ENCODE measurements at places on chromosomes 12 and 14.

DNA sequence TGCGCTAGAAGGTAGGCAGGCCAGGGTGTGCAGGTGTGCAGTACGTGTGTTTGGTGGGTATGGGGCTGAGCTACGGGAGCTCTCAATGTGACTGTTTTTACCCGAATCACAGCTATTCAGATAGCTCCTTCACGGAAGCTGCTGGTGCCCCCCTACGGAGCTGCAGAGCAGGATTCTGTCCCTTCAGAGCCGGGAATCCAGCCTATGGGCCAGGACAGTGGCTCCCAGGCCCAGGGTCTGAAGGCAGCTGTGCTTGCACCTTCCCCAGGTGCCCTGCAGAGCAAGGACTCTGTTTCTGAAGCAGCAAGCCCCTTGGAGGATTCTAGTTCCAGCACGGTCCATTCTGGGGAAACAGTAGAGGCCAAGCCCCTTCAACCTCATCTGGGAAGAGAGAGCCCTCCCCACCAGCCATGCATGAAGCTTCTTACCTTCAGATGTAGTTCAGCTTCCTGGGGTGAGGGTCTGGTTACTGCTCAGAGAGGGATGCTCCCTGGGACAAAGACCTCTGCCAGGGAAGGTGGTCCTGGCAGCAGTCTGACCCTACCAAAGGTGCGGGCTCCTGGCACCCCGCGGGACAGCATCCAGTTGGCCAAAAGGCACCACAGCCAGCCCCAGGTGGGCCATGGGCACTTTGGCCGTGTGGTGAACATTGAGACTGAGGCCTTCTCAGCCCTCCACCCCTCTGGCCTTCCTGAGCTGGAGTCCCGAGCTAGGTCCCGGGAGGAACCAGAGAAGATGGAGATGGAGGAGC, 29.1 kb downstream of the PLEKHH1 start:
- no peak for DNase-seq

- no peak for DNase-seq
Measured at GRCh38 chr12:84596266-84596665, 316.3 kb downstream of the SLC6A15 start.

DNA sequence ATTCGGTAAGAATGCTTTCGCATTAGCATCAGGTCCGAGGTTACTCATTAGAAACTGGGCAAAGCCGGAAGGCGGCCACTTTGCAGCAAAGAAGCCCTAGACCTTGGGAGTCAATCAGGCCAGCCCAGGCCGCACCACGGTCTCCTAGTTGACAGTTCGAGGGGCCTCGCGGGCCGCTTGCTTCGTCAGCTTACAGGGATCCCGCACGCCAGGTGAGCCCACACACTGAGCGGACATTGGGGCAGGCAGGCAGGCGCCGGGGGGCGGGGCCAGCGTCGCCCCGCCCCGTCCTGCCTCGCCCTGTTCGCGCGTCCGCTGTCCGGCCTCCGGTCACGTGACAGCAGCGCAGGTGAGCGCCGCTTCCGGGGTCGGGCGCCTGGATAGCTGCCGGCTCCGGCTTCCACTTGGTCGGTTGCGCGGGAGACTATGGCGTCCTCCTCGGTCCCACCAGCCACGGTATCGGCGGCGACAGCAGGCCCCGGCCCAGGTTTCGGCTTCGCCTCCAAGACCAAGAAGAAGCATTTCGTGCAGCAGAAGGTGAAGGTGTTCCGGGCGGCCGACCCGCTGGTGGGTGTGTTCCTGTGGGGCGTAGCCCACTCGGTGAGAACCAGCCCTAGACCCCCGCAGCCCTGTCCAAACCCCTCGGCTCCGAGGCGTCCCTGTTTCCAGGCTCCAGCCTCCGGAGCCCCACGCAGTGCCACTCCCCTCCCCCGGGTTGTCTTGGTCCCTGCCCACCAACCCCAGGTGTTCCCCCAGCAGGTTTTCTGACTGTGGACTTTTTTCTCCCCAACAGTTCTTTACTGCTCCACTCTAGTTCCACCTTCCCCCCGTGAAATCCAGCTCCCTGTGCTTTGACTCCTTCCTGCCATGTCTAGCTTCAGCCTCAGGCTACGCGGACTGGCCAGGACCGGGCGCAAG, at the start of gene PIP4K2C:
TSS of gene PIP4K2C (plus strand) at position 329 of the 918 bp plus-strand sequence. CDS start at position 427, 98 bp downstream.
- peak; percentile 64 for DNase-seq

GRCh38 chr12:86600664-86601231, 344.6 kb upstream of the MGAT4C start:
- DNase-seq: no peak

GRCh38 chr12:48758186-48758585, 30.7 kb downstream of the ADCY6 start:
- no peak for DNase-seq

DNA sequence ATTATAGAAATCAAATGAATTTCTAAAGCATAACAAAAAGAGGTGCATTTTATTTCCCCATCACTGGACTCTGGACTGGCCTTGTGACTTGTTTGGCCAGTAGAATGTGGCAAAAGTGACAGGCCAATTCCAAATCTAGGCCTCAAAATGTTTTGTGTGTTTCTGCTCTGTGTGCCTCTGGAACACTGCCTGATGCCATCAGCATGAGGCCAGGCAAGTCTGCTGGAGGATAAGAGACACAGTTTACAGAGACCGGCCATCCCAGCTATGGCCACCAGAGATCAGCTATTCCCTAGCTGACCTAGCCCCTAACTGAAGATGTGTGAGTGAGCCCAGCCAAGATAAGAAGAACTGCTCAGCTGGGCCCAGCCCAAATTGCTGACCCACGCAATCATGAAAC, 32.9 kb downstream of the ASCL1 start:
- no peak for DNase-seq

- no peak for DNase-seq
Measured at GRCh38 chr14:59739794-59740193, 130.8 kb downstream of the RTN1 start.

DNA sequence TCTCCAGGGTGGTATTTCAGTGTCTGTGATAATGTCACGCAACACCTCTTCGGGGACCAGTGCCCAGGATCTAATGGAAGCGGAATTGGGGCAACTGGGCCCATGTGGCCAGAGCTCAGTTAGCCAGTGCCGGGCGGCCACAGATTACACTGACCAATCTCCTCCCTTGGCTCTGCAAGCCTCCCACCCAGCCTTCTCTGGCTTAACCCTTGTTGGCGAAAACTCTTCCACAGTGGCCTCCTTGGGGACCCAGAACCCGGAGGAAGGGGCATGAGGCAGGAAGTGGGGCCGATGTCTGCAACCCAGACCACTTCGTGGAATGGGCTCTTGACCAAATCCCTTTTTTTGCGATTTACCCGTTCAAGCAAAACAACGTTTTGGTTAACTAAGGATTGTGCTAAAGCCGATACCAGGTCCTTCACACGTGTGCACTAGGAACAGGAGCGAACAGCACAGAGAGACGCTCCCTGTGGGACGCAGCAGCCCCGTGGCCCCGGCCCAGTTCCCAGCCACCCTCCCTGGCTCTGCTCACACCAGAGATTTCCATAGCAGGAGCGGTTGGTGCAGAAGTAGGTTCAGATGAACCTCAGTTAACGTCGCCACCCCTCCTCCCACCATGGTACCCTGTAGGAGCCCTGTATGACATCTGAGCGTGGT, 38.2 kb downstream of the SLC8B1 start:
- no peak for DNase-seq

DNA sequence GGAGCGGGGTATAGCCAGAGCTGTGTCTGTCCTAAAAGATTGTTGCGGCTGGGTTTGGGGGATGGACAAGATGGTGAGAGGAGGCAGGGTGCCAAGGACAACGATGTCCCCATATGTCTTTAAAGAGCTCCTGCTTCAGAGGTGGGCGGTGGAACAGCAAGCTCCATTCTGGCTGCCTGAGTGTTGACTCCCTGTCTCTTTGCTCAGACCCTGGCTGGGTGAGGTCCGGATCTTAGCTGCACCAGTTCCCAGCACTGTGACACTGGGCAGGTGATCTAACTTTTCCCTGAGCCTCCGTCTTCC, 8.3 kb upstream of the WSCD2 start:
- no peak for DNase-seq

DNA sequence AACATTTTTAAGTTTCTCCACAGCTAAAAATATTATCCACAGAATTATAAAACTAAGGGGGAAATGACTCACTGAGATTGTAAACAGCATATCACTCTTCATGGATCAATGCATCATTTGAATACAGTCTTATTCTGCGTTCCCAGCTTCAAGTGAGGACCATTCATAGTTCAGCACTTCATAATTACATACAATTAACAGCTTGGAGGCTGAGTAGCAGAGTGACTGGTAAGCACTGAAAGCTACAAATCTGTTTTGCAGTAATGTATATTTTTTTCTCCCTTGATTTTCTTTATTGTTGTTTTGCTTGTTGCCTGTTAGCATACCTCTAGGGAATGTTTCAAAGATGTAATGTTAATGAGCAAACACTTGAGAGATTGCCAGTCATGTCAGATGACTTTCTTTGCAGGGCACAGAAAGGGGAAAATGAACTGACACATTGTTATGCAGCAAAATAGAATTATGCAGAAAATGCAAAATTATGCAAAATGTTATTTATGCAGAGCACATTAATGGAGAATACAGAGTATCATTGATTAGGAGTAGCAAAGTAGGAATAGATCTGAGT, 138.6 kb downstream of the RPS29 start:
- DNase-seq: no peak

GRCh38 chr14:99938376-99938775, 126.8 kb upstream of the EVL start:
- DNase-seq: no peak

GRCh38 chr12:47822863-47823262, 3.2 kb upstream of the HDAC7 start:
- no peak for DNase-seq

DNA sequence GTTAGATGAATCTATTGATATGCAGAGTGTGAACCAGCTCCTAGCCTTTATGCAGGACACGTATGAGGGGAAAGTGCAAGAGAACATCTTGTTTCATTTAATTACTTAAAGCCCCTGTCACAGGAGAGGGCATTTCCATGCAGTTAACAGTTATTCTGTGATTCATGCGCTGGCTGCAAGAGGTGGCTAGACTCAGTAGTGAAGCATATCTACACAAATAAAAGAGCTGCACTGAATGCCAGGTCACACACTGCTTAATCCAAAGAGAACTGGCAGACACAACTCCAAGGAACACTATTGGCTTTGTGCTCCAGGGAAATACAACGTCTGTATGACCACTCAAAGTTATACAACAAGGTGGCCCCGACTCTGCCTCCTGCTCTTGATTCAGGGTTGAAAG, 394.1 kb downstream of the C12orf75 start:
- no peak for DNase-seq

- DNase-seq: no peak
Measured at GRCh38 chr12:32140877-32141276, 34.2 kb downstream of the BICD1 start.

- DNase-seq: no peak
Measured at GRCh38 chr12:46609674-46610073, 216.1 kb downstream of the SLC38A4 start.

DNA sequence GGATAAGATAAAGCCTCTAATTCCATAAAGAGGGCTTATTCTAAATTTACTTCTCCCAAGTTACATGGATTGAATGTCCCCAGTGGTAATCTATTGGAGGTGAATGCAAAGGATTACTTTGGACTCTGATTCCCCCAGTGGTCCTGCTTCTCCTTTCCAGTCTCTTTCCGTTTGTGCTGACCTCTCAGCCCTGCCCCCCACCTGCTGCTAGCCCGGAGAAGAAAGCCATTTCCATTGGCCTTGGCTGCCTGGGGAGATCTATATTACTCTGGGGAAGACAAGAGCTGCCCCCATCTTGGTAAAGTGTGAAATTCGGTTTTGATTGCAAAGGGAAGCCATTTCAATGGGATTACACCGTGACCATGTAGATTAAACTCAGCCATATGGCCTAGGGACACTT, 13.3 kb downstream of the ASCL1 start:
- DNase-seq: no peak

DNA sequence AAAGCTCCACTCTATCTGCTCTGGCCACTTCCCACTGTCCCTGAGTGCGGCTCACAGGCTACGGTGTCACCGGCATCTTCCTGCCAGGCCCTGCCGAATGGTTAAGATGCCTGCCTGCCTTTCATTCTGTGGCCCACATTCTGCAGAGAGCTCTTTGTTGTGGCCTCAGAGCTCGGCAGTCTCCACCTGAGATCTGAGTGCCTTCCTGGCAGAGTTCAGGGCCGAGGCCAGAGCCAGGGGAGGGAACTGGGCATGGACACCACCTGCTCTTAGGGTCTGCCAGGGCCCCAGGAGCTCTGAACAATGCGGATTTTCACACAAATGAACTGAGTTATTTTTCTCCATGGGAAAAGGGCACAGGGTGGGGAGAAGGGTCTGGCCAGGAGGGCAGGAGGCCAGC, 127.2 kb downstream of the RBM19 start:
- no peak for DNase-seq

- no peak for DNase-seq
Measured at GRCh38 chr14:25052921-25053320, 3.0 kb upstream of the STXBP6 start.

GRCh38 chr12:39300799-39301198, 142.1 kb downstream of the KIF21A start:
- DNase-seq: no peak

GRCh38 chr14:93683226-93683625, 105.1 kb downstream of the PRIMA1 start:
- no peak for DNase-seq

GRCh38 chr12:94458877-94459727, 565 bp downstream of the CEP83 start:
- no peak for DNase-seq

DNA sequence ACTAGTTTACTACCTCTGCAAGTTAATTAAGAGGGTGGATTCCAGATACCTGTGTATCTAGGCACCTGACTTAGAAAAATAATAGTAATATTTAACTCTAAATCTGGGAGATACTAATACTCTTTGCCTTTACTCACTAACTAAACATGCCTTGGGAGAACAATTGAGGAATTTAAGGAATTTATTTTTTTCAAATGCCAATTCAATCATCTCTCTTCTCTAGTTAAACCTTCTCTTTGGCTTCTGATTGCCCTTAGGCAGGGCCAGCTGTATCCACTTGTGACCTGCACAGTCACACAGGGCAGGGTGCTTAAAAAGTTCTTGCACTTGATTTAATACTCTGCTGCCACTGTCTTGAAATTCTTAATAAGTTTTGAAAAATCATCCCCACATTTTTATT, 142.4 kb downstream of the PLCZ1 start:
- DNase-seq: no peak

- no peak for DNase-seq
Measured at GRCh38 chr14:30191639-30192279, 264.1 kb upstream of the PRKD1 start.

- no peak for DNase-seq
Measured at GRCh38 chr12:80567401-80567800, 123.4 kb downstream of the PTPRQ start.

DNA sequence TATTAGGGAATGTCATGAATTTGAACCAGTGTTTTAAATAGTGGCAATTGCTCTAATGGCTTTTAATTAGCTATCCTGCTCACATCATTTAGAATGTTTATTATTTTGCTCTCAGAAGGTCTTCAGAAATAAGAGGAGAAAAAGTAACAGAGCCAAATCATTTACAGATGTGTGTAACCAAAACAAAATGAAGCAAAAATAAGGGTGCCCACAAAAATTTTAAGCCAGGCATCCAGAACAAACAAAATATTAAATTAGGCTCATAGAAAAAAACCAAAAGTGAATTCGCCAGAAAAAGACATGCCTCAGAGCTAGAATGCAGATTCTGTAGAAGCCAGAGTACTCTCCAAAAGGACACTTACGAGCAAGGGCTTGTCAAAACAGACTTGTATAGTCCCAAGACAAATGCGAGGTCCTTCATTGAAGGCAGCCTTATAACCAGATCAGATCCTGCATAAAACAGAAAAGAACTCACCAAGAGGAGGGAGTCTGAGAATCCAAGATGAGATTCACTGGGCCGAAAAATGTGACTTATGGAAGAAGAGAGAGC, 20.2 kb upstream of the SERPINA1 start:
- no peak for DNase-seq

GRCh38 chr14:90649083-90649482, 167.1 kb downstream of the TTC7B start:
- DNase-seq: no peak
